ENCODE measurements at places on chromosomes 5 and 9. TPM values are rescaled to one million over a fixed set of nuclear protein-coding genes. Genes with fewer than 3 reads are reported as not detected.

DNA sequence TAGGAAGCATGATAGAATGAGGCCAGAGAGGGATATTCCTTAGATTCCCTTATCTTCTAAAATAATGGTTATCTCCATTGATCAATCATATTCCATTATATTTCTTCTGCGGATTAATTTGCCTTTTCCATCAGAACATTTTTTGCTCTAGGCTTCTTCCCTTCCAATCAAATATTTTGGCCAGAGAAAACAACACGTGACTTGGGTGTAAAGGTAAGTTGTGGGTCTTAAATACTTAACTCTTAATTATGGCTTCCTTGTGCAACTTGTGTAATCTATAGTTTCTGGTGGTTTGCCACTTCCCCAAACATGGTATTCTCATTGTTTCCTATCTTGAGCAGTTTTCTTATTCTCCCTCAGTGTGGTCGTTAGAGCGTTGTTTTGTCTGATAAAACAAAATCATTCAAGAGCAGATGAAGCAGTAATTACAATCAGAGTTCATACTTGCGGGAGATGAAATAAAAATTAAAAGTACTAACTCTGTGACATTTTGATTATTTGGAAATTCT is 889.3 kb downstream of the MAT2B start:
- H3K36me3 ChIP-seq = no peaks in the 10 kb centered on the region
- no peak for DNase-seq

- H3K4me1 ChIP-seq = no peaks in the 10 kb centered on the region
- no peaks in the 10 kb centered on the region for H3K36me3 ChIP-seq
Measured at GRCh38 chr9:129270205-129270604, 92.1 kb upstream of the IER5L start.

GRCh38 chr5:119426057-119426456 is 26.2 kb upstream of the HSD17B4 start:
- H3K4me3 ChIP-seq = no peak overlapping the region
- H3K36me3 ChIP-seq = no peaks in the 10 kb centered on the region
- H3K27ac ChIP-seq = no peak overlapping the region
- no peak for DNase-seq
- no peaks in the 10 kb centered on the region for H3K27me3 ChIP-seq
- peaks cover 6% of the 10 kb centered on the region for H3K4me1 ChIP-seq

GRCh38 chr5:145568581-145568980 is 266.6 kb downstream of the PRELID2 start:
- H3K36me3 ChIP-seq = no peaks in the 10 kb centered on the region
- DNase-seq = no peak
- H3K27me3 ChIP-seq = no peaks in the 10 kb centered on the region
- no peak overlapping the region for H3K4me3 ChIP-seq

GRCh38 chr5:5080790-5081189 is 59.3 kb upstream of the ADAMTS16 start:
- H3K36me3 ChIP-seq = no peaks in the 10 kb centered on the region
- no peak overlapping the region for H3K27ac ChIP-seq
- H3K27me3 ChIP-seq = no peaks in the 10 kb centered on the region
- DNase-seq = no peak

FAM221B gene
- not detected for total RNA-seq

Measured in adrenal gland (tissue), 19 donors.